Activated CD8-positive, alpha-beta T cell treated with anti-CD3 and anti-CD28 coated beads, Interleukin-2, amount 10 ng/mL, durations not matched to agents 7 days and 5 days (primary cell): ENCODE measurements at places on chromosomes 11 and 22. TPM values are rescaled to one million over a fixed set of nuclear protein-coding genes. Genes with fewer than 3 reads are reported as not detected.

Gene C11orf52
- total RNA-seq: not detected

- H3K36me3 ChIP-seq: no peaks in the 10 kb centered on the region
- no peak overlapping the region for H3K27ac ChIP-seq
- DNase-seq: no peak
- H3K4me3 ChIP-seq: no peak overlapping the region
- peaks cover 7% of the 10 kb centered on the region for H3K4me1 ChIP-seq
Measured at GRCh38 chr11:128663824-128664223, 30.0 kb upstream of the FLI1 start.

DNA sequence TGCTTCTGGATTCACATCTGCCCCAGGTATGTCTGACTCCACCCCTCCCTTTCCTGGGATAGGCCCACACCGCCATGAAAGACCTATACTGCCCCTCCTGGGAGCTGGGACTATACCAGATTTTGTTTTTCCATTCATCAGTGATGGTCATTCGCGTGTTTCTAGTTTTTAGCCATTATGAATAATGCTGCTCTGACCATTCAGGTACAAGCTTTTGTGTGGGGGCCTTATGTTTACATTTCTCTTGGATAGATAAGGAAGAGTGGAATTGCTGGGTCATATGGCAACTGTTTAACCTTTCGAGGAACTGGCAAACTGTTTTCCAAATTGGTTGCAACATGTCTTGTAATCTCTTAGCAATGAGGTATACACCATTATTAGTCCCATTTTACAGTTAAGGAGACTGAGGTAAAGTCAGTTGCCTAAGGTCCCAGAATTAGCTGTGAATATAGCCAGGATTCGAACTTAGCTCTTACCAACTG, 1.2 kb upstream of the TBC1D10A start:
- no peak for DNase-seq
- peak overlapping the region; percentile 72 for H3K4me3 ChIP-seq
- peaks cover 49% of the 10 kb centered on the region for H3K4me1 ChIP-seq
- peak overlapping the region; percentile 75 for H3K27ac ChIP-seq
- H3K27me3 ChIP-seq: no peaks in the 10 kb centered on the region

DNA sequence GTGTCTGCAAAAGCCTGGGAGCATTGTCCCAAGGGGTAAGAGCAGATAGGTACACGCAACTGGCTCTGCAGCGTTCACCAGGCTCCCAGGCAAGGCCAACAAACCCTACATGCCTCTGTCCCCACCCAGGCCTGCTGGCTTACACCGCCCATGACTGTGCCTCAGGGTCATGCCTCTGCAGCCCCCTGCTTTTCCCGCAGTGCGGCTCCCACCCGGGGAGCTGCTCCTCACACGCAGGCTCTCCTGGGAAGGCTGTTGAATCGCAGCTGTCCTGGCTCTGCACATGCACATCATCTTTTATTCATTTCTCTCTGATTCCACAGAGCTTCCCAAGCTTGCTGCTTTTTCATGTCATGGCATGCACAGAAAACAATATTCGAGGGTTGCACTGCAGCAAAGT, 29.2 kb upstream of the B3GAT1 start:
- no peaks in the 10 kb centered on the region for H3K36me3 ChIP-seq
- no peak for DNase-seq
- H3K27me3 ChIP-seq: no peaks in the 10 kb centered on the region
- H3K27ac ChIP-seq: no peak overlapping the region
- no peaks in the 10 kb centered on the region for H3K4me1 ChIP-seq
